ENCODE measurements at places on chromosomes 4 and X.

DNA sequence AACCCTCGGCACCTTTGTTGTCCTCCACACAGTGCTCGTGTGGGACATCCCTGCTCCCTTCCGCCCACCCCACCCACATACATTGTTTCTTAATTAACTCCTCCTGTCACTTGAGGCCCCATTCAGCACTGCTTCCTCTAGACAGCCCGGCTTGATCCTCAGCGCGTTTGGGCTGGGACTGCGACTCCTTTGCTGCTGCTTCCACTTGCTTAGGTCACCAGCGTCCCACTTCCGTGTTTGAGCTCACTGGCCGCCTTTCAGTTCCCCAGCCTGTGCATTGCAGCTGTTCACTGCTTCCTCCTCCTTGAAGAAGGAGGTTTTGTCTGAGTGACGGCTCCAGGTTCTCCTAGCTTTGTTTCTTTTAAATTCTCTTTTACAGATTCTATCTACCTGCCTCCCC, 16.1 kb downstream of the RNF4 start:
- peak; percentile 50 for DNase-seq

- DNase-seq, result no peak
These were observed 595 bp downstream of the ENOX2 start for GRCh38 chrX:130902446-130902782.

GRCh38 chrX:33357606-33358005, 146.3 kb upstream of the DMD start:
- DNase-seq, result no peak

- no peak for DNase-seq
These were observed 2.3 kb downstream of the CCDC149 start for GRCh38 chr4:24910499-24910898.

GRCh38 chr4:139553751-139554641, 2.0 kb downstream of the SETD7 start:
- no peak for DNase-seq

- DNase-seq, result no peak
These were observed 172.5 kb downstream of the TSPAN5 start for GRCh38 chr4:98485816-98486345.

- no peak for DNase-seq
These were observed 79.5 kb upstream of the SLC4A4 start for GRCh38 chr4:71259280-71259679.

- DNase-seq, result no peak
These were observed 6.3 kb upstream of the SDAD1 start for GRCh38 chr4:75997081-75997480.

DNA sequence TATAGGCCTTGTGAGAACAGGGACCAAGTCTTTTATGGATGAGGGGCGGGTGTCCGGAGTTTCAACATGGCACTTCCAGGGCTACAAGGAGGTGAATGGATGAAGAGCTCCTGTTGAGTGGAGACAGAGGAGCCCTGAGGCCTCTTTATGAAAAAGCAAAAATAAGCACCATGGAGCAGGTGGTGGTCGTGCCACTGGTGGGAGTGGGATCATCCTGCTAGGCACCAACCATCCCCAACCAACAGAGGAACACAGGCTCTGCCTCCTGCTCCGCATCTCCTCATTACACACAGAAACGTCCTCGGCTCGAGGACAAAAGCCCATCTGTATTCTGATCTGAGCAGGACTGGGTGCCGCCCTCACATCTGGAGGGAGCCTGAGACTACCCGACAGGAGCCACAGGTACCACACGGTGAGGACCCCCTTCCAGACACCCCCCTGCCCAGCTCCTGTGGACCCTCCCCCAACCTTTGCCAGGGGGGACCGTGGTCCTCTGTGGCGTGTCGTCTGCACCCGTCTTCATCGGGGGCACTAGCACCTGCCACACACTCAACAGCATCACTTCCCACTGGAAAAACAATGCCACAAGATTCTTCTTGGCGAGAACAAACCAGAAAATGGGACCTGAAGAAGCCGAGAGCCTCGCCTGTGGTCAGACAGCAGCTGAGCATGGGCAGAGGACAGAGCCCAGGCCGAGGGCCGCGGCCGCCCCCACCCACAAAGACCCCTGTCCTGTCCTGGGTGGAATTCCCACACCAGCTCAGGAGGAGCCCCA, 3.9 kb upstream of the PDE6B start:
- no peak for DNase-seq

DNA sequence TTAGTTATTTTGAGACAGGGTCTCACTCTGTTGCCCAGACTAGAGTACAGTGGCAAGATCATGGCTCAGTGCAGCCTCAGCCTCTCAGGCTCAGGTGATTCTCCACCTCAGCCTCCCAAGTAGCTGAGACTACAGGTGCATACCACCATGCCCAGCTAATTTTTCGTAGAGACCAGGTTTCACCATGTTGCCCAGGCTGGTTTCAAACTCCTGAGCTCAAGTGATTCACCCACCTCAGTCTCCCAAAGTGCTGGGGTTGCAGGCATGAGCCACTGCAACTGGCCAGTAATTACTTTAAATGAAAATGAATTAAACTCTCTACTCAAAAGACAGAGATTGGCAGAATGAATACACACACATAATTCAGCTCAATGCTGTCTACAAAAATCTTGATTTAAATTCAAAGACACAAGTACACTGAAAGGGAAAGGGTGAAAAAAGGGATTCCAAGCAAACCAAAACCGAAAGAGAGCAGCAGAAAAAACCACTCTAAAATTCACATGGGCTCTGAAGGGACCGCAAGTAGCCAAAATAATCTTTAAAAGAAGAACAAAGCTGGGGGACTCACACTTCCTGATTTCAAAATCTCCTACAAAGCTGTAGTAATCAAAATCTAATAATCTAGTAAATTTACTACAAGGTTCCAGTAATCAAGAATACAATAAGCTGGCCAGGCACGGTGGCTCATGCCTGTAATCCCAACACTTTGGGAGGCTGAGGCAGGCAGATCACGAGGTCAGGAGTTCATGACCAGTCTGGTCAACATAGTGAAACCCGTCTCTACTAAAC, 11.8 kb upstream of the SPON2 start:
- no peak for DNase-seq

GRCh38 chr4:79854856-79855502, 218.1 kb downstream of the ANTXR2 start:
- DNase-seq, result no peak

DNA sequence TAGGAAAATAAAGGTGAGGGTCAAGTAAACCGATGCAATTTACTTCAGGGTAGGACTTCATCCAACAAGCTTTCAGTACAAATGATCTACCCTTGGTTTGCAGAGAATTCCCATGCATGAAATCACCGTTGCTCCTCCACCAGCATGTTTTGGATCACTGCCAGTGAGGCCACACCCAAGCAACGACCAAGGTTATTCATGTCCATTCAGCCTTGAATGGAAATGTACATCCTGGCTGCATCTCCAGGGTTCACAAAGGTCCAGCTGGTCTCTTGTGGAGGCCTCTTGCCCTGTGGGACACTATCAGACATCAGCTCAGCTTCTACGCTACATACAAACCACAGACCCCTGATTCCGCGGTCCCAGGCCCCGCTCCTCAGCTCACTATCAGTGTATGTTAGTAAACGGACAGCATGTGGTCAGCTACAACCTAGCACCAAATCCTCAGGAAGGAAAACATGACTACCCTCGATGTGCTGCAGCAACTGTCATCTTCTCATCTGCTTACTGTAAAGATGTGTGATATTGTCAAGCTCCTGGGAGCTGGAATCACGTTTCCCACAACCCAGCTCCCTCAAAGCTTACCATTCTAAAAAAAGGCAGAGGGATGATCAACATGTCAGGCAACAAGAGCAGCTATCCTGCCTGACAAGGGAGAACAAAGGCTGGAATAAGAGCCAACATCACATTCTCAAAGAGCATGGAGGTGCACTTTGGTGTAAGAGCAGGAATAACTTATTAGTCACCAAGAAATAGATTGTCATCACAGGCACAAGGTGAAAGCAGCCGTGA, 4.9 kb downstream of the LYAR start:
- no peak for DNase-seq

GRCh38 chrX:140709421-140709846, at the start of gene LINC00632:
Gene LINC00632 (plus strand): TSS chrX:140709759.
- no peak for DNase-seq

- no peak for DNase-seq
These were observed 920 bp downstream of the FTSJ1 start for GRCh38 chrX:48476919-48477318.

Data from activated CD4-positive, CD25-positive, alpha-beta regulatory T cell treated with anti-CD3 and anti-CD28 coated beads, Interleukin-2, amount 50 U/mL, for 72 hours (primary cell).